ENCODE measurements at places on chromosomes 13 and 19.

GRCh38 chr19:46043519-46043918 is 2.7 kb upstream of the IGFL4 start:
- no peak for DNase-seq

DNA sequence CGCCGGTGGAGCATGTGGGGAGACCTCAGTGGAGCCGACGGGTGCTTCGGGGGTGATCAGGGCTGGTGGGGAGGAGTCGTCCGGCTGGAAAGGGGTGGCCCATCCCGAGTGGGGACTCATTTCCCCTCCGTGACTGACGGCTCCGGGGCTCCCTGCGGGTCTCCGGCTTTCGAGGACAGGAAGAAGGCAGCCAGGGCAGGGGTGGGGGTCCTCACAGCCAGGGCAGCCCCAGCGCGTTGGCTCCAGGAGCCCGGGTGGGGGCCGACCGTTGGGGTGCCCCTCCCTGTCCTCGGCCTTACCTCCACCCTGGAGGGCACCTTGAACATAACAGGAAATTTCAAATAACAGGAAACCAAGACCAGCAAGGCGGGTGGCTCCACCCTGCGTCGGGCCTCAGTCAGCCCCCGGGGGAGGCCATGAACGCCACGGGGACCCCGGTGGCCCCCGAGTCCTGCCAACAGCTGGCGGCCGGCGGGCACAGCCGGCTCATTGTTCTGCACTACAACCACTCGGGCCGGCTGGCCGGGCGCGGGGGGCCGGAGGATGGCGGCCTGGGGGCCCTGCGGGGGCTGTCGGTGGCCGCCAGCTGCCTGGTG is at the start of gene S1PR4:
S1PR4 (plus strand) TSS at position 393 of the 596 bp plus-strand sequence; CDS start at position 417, 24 bp downstream.
- peak; percentile 83 for DNase-seq

- DNase-seq, result peak; percentile 89
Observed at GRCh38 chr19:55467236-55468053, 2.9 kb upstream of the C19orf85 start.

- DNase-seq, result peak; percentile 60
Observed at GRCh38 chr19:6060600-6061375, 49.5 kb downstream of the RFX2 start.
